ENCODE measurements at places on chromosomes 2 and 18. TPM values are rescaled to one million over a fixed set of nuclear protein-coding genes. Genes with fewer than 3 reads are reported as not detected.
A peak's percentile ranks its signal among the peaks of the same experiment; 100 is the strongest.

UCN gene
- total RNA-seq, result 1.0 TPM

DSG4 gene
- not detected for total RNA-seq

MDH1B gene
- not detected for total RNA-seq

ZSWIM2 gene
- total RNA-seq, result not detected

DYSF gene
- 0.07 TPM for total RNA-seq

SCTR gene
- not detected for total RNA-seq

ABCB11 gene
- total RNA-seq, result 0.02 TPM

MIB1 gene
- total RNA-seq, result 30.4 TPM

DNA sequence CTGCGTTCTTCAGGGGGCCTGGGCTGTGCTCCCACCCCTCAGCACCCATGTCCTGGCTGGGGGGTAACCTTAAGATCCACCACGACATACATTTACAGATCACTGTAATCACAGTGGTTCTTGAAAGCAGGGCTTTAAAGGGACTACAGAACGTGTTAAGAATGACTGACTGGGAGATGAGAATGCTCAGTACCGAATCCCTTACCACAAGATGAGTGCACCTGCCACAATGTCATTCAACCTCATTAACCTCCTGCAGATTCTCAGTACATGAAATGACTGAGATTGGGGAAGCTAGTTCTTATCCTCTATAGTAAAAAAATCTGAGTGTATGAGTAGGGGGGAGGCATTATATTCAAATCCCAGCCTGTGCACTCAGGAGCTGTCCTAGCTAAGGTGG, 10.5 kb upstream of the PIEZO2 start:
- no peak overlapping the region for H3K4me3 ChIP-seq
- peaks cover 19% of the 10 kb centered on the region for H3K27me3 ChIP-seq
- DNase-seq, result no peak

- H3K4me1 ChIP-seq, result peaks cover 19% of the 10 kb centered on the region
- no peak overlapping the region for H3K4me3 ChIP-seq
- H3K27me3 ChIP-seq, result no peaks in the 10 kb centered on the region
- H3K27ac ChIP-seq, result no peak overlapping the region
- peaks cover 35% of the 10 kb centered on the region for H3K36me3 ChIP-seq
Measured at GRCh38 chr2:71423817-71424420, 29.4 kb upstream of the DYSF start.

DNA sequence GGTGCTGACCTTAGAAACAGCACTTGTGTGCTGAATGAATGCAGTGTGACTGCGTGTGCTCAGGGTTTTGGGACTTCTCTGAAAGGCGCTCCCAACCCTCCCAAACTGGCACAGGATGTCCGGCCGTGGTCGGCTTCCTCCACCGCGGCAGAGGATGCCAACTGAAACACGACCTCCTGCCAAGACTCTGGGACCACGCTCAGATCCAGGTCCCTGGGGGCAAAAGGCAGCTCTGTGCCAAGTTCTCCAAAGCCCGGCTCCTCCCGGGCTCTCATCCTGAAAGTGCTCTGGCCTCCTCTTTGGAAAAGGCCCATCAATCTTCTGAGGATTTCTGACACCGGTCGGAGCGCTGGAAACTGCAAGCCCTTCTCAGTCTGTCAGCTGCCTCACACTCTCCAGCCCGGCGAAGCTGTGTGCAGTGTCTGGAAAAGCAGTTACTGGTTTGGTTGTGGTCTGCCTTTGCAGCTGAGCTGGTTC, 32.3 kb upstream of the ZBTB7C start:
- H3K4me3 ChIP-seq, result no peak overlapping the region
- no peak overlapping the region for H3K27ac ChIP-seq
- H3K27me3 ChIP-seq, result peaks cover 45% of the 10 kb centered on the region
- no peak for DNase-seq
- H3K4me1 ChIP-seq, result no peaks in the 10 kb centered on the region

DNA sequence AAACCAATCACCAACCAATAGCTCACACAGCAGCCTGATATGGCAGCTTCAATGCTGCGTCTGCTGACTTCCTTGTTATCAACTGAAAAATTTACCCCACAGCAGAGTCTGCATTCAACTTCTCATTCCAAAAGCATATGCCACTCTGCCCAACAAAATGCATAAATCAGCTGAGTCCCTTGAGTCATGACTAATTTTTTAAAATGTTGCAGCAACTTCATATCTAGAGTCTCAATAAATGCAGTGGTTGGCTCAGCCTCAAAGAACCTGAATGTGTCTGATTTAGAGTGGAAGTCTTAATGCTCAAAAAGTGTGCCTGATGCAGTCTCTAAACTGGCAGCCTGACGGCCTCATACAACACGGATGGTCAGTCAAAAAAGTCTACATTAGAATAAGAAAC, 46.5 kb downstream of the FARSB start:
- DNase-seq, result peak; percentile 35
- H3K27me3 ChIP-seq, result no peaks in the 10 kb centered on the region
- peaks cover 14% of the 10 kb centered on the region for H3K4me1 ChIP-seq
- H3K4me3 ChIP-seq, result no peak overlapping the region
- no peak overlapping the region for H3K27ac ChIP-seq
- H3K36me3 ChIP-seq, result peaks cover 11% of the 10 kb centered on the region

GRCh38 chr2:48586433-48586832, 31.2 kb upstream of the GTF2A1L start:
- H3K4me1 ChIP-seq, result peaks cover 6% of the 10 kb centered on the region
- DNase-seq, result no peak
- H3K27me3 ChIP-seq, result no peaks in the 10 kb centered on the region

DNA sequence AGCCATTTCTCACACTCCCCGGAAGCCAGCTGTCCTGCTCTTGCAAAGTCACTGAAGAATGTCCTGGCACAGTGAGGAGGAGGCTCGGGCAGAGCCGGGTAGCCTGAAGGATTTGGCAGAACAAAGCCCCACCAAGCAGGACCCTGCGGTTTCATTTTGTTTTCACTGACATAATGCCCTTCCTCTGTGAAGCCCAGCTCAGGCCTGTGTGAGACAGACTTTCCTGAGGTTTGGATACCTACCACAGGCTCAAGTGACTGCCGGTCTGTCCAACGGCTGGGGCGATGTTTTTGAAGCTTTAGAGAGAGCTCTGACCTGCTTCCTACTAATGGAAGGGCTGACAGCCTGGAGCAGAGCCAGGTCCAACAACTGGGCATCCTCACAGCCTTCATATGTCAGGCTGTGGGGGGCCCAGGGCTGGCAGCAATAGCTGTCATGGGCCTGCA, 99.8 kb upstream of the FZD7 start:
- H3K4me1 ChIP-seq, result peaks cover 59% of the 10 kb centered on the region
- no peak for DNase-seq
- H3K27ac ChIP-seq, result no peak overlapping the region
- 0 out of 2 replicates have a peak, but pooled peaks cover 5% of the 10 kb centered on the region for H3K36me3 ChIP-seq
- H3K4me3 ChIP-seq, result no peak overlapping the region

DNA sequence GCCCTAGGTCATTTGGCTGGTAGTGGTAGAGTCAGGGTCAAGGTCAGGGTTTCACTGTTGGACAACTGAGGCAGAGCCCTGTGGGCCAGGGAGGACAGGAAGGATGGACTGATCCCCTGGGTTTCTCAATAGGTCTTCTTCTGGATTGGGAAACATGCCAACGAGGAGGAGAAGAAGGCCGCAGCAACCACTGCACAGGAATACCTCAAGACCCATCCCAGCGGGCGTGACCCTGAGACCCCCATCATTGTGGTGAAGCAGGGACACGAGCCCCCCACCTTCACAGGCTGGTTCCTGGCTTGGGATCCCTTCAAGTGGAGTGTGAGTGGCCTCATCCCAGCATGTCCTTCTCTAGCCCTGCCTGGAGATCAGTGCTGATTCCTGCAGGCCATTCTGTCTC, 18.1 kb downstream of the VIL1 start:
- H3K27ac ChIP-seq, result no peak overlapping the region
- no peak for DNase-seq
- no peaks in the 10 kb centered on the region for H3K36me3 ChIP-seq
- H3K27me3 ChIP-seq, result peaks cover 19% of the 10 kb centered on the region
- no peaks in the 10 kb centered on the region for H3K4me1 ChIP-seq

DNA sequence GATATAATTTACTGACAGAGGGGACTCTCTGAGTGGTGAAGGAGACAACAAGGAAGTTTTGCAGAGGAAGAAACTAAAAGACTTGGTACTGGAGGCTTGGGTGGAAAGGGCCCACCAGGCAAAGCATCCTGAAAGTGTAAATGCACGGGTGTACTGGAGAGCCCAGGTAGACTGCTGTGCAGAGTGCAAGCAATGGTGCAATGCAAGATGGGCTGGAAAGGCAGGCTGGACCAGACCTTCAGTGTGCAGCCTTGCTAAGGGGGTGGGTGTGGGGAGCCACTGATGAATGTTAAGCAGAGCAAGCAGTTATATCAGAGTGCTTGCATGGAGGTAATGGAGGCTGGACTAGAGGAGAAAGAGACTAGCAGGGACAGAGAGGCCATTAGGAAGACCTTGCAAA, 10.7 kb downstream of the C2orf74 start:
- peaks cover 16% of the 10 kb centered on the region for H3K36me3 ChIP-seq
- H3K27me3 ChIP-seq, result peaks cover under 1% of the 10 kb centered on the region
- no peak overlapping the region for H3K4me3 ChIP-seq
- peaks cover 7% of the 10 kb centered on the region for H3K4me1 ChIP-seq

DNA sequence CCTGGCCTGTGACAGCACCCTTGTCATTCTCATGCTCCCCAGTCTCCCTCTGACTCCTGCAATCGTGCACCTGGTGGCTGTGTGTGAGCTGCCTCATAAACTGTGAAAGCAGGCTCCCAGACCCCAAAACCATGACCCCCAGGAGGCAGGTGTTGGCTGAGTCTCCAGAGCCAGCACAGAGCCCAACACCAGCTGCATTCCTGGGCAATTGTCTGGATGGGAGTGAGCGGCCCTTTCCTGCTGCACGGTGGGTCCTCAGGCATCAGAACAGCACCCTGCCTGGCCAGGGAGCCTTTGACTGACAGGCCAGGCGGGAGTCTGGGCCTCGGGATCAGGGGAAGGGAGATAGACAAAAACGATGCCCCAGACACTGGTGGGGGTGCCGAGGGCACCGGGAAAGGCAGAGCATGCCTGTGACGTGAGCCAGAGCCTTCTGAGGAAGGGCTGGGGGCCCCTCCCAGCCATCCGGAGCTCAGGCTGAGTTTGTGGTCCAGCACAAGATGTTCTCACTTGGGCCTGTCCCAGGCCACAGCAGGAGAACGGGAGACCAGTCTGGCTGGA, 135.1 kb upstream of the GPC1 start:
- peaks cover 6% of the 10 kb centered on the region for H3K27me3 ChIP-seq
- no peak overlapping the region for H3K27ac ChIP-seq

GRCh38 chr2:175062787-175063585, 57.8 kb upstream of the CHN1 start:
- H3K4me3 ChIP-seq, result no peak overlapping the region
- H3K4me1 ChIP-seq, result no peaks in the 10 kb centered on the region
- H3K27ac ChIP-seq, result no peak overlapping the region
- H3K27me3 ChIP-seq, result peaks cover 2% of the 10 kb centered on the region

DNA sequence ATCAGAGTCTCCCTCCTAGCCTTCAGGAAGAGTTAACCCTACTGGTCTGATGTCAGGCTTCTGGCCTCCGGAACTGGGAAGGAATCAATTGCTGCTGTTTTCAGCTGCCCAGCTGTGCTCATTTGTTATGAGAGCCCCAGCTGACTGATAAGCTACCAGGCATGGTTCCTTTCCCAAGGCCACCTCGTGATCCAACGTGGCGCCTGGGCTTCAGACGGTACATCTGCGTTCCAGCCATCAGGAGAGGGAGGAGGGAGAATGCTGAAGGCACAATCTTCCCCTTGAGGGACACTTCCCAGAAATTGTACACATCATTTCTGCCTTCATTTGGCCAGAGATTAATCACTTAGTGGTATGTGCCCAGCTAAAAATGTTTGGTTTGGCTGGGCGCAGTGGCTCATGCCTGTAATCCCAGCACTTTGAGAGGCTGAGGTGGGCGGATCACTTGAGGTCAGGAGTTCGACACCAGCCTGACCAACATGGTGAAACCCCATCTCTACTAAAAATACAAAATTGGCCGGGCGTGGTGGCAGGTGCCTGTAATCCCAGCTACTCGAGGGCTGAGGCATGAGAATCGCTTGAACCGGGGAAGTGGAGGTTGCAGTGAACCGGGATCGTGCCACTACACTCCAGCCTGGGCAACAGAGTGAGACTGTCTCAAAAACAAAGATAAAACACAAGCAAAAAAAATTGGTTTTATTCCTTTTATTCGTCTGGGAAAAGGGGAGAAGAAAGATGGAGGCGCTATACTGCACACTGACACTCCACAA, 10.5 kb upstream of the ARMC9 start:
- DNase-seq, result peak; percentile 63
- peaks cover 1% of the 10 kb centered on the region for H3K36me3 ChIP-seq
- H3K4me1 ChIP-seq, result peaks cover 27% of the 10 kb centered on the region
- no peaks in the 10 kb centered on the region for H3K27me3 ChIP-seq

DNA sequence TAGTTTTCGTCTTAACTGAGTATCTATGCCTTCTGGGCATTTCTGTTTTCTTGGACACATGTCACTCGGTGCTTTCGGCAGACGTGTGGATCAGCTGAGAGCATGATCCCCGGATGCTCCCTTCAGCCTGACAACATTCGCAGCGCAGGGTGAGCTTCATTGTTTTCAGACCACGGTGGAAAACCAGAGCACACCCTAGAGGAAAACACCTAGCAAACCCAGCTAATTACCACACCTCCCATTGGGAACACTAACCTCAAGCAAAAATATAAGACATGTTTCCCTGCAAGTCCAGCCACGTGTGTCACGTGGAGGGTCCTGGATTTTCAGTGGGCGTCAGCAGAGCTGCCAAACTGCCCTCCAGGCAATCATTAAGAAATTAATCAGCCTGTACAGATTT, 31.0 kb downstream of the ANKRD29 start:
- H3K4me1 ChIP-seq, result peaks cover 32% of the 10 kb centered on the region
- H3K4me3 ChIP-seq, result peak overlapping the region; percentile 13
- DNase-seq, result no peak
- H3K27ac ChIP-seq, result no peak overlapping the region
- no peaks in the 10 kb centered on the region for H3K36me3 ChIP-seq

- H3K4me3 ChIP-seq, result no peak overlapping the region
- peaks cover 3% of the 10 kb centered on the region for H3K27me3 ChIP-seq
- peaks cover 6% of the 10 kb centered on the region for H3K36me3 ChIP-seq
- no peak overlapping the region for H3K27ac ChIP-seq
- DNase-seq, result no peak
Measured at GRCh38 chr2:229371086-229371485, 100.0 kb upstream of the PID1 start.

GRCh38 chr2:99317161-99317872, 16.3 kb upstream of the LYG1 start:
- H3K27ac ChIP-seq, result no peak overlapping the region
- no peaks in the 10 kb centered on the region for H3K4me1 ChIP-seq

- H3K4me1 ChIP-seq, result no peaks in the 10 kb centered on the region
- no peak overlapping the region for H3K4me3 ChIP-seq
- no peak for DNase-seq
- H3K36me3 ChIP-seq, result no peaks in the 10 kb centered on the region
Measured at GRCh38 chr2:18063826-18064470, 185.5 kb downstream of the KCNS3 start.

GRCh38 chr18:65056575-65056974, 694.2 kb upstream of the CDH7 start:
- no peak overlapping the region for H3K4me3 ChIP-seq
- no peaks in the 10 kb centered on the region for H3K27me3 ChIP-seq
- DNase-seq, result no peak

- H3K27ac ChIP-seq, result no peak overlapping the region
- H3K36me3 ChIP-seq, result no peaks in the 10 kb centered on the region
- H3K4me3 ChIP-seq, result no peak overlapping the region
- DNase-seq, result peak; percentile 34
- no peaks in the 10 kb centered on the region for H3K27me3 ChIP-seq
Measured at GRCh38 chr18:34809451-34810072, 99.5 kb downstream of the DTNA start.

- peaks cover 13% of the 10 kb centered on the region for H3K27me3 ChIP-seq
- H3K36me3 ChIP-seq, result no peaks in the 10 kb centered on the region
- H3K4me3 ChIP-seq, result no peak overlapping the region
- H3K4me1 ChIP-seq, result no peaks in the 10 kb centered on the region
Measured at GRCh38 chr2:203857656-203858055, 9.9 kb upstream of the CTLA4 start.
